Stimulated activated effector memory CD8-positive, alpha-beta T cell treated with anti-CD3 and anti-CD28 coated beads, Interleukin-12 subunit alpha, Interleukin-12 subunit beta, amount 100 ng/mL, for 72 hours (primary cell): ENCODE measurements at places on chromosomes 6 and 20.
A peak's percentile ranks its signal among the peaks of the same experiment; 100 is the strongest.

GRCh38 chr6:168192195-168192900 lies 113.3 kb upstream of the FRMD1 start:
- no peak for DNase-seq

GRCh38 chr6:92647630-92648029 lies 771.7 kb downstream of the EPHA7 start:
- no peak for DNase-seq

- no peak for DNase-seq
Observed at GRCh38 chr6:1580109-1580508, 29.6 kb upstream of the FOXC1 start.

DNA sequence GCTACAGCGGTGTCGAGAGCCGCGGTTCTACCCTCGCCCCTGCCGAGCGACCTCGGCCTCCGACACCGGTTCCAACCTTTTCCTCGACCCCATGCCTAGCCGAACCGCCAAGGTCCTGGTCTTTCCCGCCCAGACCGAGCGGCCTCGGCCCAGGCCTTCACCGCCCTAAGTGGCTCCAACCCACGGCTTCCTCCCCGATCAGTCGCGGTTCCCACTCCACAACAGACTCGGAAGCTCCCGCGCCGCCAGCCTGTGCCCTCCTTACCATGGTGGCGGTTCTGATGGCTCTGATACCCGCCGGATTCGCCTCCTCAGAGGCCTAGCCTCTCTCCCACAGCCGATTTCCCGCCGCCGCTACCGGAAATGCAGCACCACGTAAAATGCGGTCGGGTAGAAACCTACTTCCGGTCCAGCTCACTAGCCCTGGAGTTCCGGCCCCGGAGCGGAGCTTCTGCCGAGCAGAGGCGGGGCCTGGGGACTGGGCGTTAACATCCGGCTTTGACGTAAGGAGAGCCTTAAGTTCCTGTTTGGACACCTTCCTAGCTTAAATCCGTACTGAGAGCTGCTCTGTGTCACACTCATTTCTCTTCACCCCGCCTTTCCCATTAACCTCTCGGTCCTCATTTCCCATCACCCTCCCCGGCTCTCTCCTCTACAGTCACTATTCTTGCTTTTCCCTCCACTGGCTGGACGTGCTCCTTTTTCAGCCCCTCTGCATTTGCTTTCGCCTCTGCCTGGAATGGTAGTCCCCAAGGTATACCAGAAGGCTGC lies at the start of gene SNRPB:
SNRPB (minus strand) TSS at position 367 of the 771 bp plus-strand sequence; CDS start at position 268, 99 bp downstream.
- peak; percentile 87 for DNase-seq

- DNase-seq, result no peak
Observed at GRCh38 chr20:25270829-25271251, 23.0 kb downstream of the PYGB start.

DNA sequence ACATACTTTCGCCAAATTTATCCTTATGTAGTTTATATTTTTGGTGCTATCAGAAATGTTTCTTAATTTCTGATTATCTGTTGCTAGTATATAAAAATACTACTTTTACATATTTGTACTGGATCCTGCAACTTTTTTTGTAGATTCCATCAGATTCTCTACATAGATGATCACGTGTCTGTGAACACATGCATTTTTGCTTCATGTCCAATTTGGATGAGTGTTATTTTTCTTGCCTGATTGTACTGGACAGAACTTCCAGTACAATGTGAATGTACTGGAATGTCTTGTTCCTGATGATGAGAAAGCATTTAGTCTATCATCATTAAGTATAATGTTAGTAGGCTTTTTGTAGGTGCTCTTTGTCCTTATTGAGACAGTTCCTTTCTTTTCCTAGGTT lies 25.0 kb upstream of the SSR1 start:
- DNase-seq, result no peak

DNA sequence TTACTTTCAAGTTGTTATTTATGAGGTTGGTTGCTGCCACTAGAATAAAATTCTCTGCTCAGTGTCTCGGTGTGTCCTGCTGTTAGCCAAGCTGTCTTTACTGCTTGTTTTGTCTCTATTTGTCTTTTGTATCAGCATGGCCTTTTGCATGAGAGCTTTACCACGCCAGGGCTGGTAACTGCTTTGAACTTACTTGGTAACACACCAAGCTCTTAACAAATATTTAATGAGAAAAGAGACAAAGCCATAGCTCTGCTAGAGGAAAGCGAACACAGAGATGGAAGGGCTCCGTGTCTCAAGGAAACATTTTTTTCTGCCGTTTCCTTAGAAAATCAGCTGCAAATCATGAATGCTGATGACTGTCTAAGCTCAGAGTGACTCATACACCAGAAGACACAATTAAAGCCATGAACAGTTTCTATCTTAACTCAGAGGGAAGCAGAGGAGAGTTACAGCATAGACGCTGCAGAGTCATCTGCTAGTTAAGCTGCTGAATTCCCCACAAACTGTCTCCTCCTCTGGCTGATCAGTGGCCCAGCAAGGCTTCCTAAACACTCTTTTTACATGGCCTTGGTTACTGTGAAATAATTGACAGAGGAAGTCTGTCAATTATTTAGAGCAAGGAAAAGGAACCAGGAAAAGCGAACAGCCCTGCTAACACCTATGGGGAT lies 44.8 kb downstream of the AGPAT4 start:
- DNase-seq, result no peak

GRCh38 chr6:61193771-61194170 lies 1092.3 kb downstream of the KHDRBS2 start:
- DNase-seq, result no peak

- no peak for DNase-seq
Observed at GRCh38 chr6:143607168-143607567, 70.6 kb upstream of the PHACTR2 start.

- no peak for DNase-seq
Observed at GRCh38 chr6:56065408-56065807, 182.0 kb downstream of the COL21A1 start.

DNA sequence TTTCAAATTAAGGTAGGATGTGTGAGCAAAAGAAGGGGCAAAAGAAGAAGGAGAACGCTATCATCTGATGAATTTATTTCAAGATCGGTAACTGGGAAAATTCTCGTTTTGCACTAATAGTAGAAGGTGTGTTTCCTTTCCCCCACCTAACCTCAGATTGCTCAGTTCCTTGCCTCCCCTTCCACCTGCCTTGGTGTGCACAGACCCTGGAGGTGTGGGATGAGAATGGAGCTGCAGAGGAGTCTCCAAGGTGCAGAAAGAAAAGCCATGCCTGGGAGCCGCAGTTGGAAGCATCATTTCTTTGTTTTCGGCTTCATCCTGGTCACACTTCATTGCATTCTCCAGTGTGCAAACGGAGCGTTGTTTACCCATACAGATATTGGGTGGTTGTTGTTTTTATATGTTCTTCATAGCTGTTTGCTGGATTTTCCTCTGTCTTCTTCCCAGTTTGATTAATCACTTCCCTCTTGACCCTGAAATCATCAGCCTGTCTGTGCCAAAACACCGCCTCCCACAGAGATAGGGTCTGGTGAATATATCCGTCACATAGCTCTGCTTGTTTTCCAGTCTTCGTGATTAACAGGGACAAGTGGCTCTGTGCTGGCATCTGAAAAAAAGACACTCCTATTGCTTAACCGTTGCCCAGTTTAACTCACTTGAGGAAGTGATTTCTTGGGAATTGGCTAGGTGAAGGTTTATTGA lies 40.2 kb upstream of the NEDD9 start:
- no peak for DNase-seq

- no peak for DNase-seq
Observed at GRCh38 chr6:142925575-142926110, 19.3 kb downstream of the HIVEP2 start.

DNA sequence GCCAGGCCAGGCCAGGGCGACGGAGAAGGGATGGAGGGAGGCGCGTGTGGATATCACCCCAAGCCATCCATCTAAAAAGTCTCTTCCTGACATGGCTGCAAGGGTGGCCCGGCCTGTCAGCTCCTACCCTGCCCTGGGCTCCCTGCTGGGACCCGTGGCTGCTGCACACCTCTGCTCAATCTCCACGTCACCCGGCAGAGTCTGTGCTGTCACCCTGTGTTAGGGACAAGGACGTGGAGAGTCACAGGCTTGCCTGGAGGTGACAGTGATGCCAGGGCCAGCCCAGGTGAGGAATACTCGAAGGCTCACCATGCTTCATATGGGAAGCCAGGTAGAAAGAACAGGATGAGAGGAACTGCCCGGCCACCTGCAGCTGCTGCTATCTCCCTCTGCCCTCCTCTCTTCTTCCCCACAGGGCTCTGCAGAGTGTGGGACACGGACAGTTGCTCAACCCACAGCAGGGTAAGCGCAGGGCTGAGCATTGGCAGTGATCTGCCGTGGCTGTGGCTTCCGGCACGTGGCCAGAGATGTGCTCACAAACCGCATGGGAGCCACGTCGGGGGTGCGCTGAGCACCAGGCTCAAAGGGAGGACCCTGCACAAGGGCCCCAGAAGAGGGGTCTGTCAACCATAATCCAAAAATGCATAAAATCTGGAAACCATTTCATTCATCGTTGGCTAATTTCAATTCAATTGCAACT lies 214.3 kb downstream of the DLL1 start:
- no peak for DNase-seq

- peak; percentile 3 for DNase-seq
Observed at GRCh38 chr6:106973018-106973835, 1.3 kb downstream of the CD24 start.

DNA sequence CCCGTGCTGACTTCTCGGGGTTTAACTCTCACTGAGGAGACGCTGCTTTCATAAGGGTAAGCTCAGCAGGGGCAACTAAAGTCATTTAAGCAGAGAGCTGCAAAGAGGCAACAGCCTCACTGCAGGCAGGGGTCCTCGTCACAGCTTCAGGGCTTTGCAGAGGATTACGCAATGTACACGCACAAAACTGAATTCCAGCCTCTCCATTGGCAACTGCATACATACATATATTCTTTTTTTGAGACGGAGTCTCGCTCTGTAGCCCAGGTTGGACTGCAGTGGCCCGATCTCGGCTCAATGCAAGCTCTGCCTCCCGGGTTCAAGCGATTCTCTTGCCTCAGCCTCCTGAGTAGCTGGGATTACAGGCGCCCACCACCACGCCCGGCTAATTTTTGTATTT lies 2.4 kb downstream of the GMEB2 start:
- no peak for DNase-seq

DNA sequence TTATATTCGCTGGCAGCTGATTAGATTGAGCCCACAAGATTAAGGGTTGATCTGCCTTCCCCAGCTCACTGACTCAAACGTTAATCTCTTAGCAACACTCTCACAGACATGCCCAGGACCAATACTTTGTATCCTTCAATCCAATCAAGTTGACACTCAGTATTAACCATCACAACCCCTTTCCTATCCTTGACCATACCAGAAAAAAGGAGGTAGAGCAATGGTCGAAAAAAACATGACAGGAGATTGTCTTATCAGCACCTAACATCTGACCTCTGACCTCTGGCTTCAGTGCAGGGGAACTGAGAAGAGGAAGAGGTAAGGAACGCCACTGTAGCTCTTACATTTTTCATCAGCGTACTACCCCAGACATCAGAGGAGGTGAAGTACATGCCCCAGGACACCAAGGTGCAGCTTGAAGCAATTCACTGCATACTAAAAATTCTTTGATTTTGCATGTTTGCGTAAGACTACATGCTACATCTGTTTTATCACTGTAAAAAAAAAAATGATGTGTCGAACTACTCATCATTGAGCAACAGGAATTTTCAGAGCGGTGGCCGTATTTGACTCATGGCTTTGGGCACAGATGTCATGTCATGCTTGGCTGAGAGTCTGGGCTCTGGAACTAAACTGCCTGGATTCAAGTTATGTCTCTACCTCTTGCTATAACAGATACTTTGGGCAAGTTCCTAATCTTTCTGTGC lies 188.0 kb upstream of the TAB2 start:
- peak; percentile 48 for DNase-seq

- no peak for DNase-seq
Observed at GRCh38 chr6:116392132-116393013, 21.6 kb downstream of the DSE start.

DNA sequence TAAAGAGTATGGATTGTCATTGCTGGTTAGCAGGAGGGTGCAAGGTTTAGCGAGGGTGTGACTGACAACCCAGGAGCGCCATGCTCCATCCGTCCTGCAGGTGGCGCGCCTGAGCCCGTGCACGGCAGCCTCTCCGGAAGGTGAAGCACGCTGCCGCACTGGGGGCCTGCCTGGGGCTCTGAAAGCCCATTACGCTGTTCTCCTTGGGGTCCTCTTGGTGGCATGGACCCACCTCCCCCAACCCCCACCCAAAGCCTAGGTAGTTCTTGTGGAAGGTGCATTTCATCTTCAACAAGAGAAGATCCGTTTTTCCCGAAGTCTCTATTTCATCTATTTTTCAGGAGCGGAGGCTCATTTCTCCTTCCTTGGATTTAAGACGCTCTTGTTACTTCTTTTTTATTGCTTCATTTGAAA lies 197.4 kb upstream of the KCNG1 start:
- DNase-seq, result peak; percentile 60

- no peak for DNase-seq
Observed at GRCh38 chr6:147274012-147274411, 69.8 kb downstream of the STXBP5 start.

- DNase-seq, result no peak
Observed at GRCh38 chr6:118495485-118496280, 52.4 kb upstream of the PLN start.

- peak; percentile 1 for DNase-seq
Observed at GRCh38 chr20:1332749-1333300, 3.9 kb upstream of the SDCBP2 start.

- DNase-seq, result peak; percentile 86
Observed at GRCh38 chr20:49916146-49917002, 1.0 kb upstream of the SPATA2 start.

- DNase-seq, result no peak
Observed at GRCh38 chr20:18524646-18525045, 16.9 kb downstream of the SEC23B start.

DNA sequence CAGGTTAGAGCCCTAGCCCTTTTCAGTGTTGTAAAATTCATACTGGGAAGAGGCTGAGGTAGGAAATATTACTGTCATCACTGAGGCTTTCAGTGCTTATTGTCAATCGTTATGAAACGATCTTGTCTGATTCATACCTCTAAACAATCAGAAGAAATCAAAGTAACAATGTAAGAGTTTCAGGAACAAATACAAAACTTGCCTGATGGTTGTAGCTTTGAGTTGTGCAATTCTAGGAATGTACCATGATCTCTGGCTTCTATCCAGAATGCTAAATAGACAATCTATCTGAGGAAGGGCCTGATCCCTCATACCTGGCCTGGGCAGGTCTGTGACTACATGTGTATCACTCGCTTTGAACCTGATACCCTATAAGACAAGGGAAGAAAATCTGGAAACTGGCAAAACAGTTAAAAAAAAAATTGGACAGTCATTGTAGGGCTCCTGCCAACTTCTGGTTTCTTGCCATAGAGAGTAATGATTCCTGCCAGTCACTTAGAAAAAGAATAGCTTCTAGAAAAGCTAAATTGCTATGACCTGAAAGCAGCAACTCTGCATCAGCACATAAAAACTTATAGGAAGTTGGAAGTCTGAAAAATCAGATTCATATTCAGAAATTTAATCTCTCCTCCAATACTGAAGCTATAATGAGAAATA lies 234.7 kb downstream of the BTBD9 start:
- DNase-seq, result no peak

DNA sequence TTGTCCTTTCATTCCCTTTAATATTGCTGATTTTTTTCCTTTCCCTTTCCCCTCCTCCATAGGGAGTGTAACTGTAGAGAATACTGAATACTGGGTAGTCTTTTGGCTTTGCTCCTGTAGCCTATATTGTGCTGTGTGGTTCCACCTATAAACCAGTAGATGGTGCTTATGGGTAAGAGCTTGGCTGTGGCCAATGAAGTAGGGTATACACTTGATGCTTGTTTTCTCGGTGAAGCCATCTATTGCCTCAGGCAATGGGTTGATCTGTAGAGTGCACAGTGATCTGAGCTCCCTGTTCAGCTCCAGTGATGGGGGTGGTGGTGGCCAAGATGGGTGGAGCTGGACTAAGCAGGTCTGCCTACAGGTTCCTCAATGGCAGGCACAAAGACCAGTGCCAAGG lies 203.3 kb upstream of the IMPG1 start:
- DNase-seq, result no peak
